ENCODE measurements at places on chromosomes 6 and 20. TPM values are rescaled to one million over a fixed set of nuclear protein-coding genes. Genes with fewer than 3 reads are reported as not detected.

GRCh38 chr6:104711371-104711770, 148.3 kb downstream of the HACE1 start:
- DNase-seq: peak; percentile 56

DNA sequence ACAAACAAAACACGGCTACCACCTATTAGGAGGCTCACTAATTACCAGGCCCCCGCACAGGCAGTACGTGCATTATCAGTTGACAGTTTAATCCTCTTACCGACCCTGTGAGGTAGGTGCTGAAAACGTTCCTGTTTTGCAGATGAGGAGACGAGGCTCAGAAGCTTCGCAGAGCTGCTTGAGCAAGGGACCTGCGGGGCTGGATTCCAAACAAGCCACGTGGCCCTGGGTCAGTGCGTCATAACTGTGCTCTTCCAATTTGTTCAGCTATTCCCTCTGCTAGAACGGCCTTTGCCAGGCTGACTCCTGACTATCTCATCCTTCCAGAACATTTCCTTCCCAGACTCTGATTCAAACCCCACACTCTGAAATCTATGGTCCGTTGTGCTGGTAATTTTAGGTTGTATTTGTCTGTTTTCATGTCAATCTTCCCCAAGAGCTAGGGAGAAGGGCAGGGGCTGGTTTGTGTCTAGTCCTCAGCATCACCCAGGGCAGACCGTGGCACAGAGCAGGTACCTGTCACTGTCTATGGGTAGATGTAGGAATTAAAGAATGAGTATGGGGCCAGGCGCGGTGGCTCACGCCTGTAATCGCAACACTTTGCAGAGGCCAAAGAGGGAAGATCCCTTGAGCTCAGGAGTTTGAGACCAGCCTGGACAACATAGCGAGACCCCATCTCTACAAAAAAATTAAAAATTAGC, 28.8 kb upstream of the TLDC2 start:
- DNase-seq: no peak

DNA sequence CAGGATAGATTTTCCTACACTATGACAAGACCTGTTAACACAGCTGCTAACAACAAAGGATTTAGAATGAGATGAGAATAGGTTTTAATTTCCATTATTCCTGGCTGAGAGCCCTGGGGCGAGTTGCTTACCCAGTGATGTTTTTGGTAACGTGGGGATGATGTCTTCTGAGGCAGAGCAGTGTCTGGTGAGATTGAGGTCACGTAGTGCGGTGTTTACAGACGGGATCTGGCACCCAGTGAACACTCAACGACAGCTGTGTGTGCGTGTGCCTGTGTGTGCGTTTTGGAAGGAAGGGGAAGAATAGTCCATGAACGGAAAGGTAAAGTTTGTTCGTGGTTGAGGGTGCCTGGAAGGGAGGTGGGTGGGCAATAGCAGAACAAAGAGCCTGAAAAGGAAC, 384.7 kb downstream of the C6orf118 start:
- DNase-seq: no peak

GRCh38 chr6:160462116-160462515, 113.9 kb downstream of the SLC22A3 start:
- DNase-seq: no peak

The TUBE1 gene
- total RNA-seq: 22.7 TPM

GRCh38 chr20:57811374-57812020, 101.7 kb upstream of the PMEPA1 start:
- no peak for DNase-seq

DNA sequence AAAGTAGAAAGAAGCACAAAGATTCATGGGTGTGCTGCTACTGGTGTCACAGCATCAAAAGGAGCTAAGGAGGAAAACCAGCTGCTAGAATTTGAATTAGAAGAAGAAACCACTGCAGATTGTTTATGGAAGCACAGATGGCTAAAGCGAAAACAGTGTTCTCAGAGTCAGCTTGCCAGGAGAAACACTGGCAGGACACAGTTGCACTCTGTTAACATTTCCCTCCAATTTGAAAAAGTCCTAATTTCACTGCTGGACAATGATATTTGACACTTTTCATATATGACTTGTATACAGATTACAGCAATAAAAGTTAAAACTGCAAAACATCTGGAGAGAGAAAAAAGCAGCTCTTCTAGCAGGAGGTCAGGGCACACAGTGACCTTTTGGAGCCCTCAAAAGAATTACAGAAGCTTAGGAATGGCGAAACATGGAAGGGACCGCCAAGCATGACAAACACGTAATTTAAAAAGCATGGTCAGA, 314.5 kb downstream of the COL12A1 start:
- DNase-seq: no peak

DNA sequence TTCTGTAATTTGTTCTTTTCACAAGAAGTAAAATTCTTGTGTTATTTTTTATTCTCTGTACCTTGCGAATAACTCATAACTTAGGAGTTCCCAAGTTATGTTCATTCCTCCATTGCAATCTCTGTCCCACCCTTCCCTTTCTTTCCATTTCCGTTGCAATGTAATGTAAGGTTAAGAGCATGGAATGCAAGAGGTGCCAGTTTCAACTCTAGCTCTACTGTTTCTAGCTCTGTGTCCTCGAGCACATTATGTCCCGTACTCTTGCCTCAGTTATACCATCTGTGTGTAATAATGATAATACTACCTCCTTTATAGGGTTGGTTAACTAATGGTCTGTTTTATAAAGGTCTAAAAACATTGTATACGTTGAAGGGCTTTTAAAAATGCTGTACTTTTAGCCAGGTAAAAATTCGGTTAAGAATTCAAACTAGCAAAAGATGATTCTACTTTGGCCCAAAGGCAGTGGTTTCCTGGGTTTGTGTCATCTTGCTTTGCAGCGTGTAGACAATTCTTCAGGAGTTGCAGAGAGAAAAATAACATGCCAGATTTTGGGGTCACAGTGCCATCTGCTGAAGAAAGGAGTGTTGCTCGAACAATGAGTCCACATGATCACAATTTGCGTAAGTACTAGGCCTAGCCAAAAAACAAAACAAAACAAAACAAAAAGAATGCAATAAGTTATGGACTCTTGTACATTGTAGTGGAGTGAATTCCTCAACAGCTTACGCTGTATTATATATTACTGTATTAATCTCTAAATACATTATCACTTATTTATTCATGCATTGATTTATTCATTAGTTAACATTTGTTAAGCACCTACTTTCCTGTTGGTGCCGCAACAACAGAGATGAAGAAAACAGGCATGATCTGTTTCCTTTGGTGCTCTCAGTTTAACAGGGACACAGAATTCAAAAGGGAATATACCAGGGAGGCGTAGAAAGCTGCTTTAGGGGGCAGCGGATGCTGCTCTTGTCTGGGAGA, 10.0 kb upstream of the PFDN4 start:
- peak; percentile 89 for DNase-seq

The HLA-DRB1 gene
- not detected for total RNA-seq

The BPIFB1 gene
- total RNA-seq: not detected

DNA sequence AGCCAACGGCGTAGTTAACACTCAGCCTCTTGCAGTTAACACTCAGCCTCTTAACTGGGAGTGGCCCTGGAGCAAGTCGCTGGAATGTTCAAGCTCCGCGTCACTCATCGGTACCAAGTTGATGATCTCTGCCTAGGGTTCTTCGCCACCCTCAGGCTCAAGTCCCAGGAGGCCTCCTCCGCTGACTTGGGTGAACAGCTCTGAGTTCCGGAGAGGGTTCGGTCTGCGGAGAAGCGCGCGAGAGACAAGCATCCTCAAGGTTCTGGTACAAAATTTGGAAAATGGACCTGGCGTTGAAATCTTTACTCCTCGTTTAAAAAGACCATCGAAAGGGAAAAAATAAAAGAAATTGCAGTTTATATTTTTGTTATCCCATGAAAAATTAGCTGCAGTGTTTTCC, 876 bp upstream of the DSP start:
- no peak for DNase-seq

The MLN gene
- total RNA-seq: not detected

- no peak for DNase-seq
Observed at GRCh38 chr6:6392214-6393068, 72.0 kb upstream of the F13A1 start.

GRCh38 chr6:84422380-84422968, 195.0 kb upstream of the CEP162 start:
- peak; percentile 40 for DNase-seq

- DNase-seq: no peak
Observed at GRCh38 chr6:11356404-11357155, 124.1 kb upstream of the NEDD9 start.

DNA sequence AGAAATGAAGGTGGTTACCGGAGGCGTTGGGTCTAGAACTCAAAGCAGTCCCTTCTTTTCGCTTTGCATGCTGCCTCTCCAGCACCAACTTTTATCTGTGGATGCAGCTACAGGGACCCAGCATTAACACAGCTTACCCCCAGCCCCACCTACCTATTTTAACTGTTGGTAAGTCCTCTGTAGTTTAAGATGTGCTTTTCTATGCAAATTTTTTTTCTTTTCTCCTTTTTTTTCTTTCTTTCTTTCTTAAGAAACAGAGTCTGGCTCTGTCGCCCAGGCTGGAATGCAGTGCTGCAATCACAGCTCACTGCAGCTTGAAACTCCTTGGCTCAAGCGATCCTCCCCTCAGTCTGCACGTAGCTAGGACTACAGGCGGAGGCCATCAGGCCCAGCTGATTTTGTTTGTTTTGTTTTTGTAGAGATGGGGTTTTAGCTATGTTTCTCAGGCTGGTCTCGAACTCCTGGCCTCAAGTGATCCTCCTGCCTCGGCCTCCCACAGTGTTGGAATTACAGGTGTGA, 6.5 kb upstream of the USP45 start:
- peak; percentile 22 for DNase-seq

The COL9A3 gene
- total RNA-seq: 0.17 TPM

The NT5E gene
- total RNA-seq: 171 TPM

The RAET1L gene
- not detected for total RNA-seq

The SCRT2 gene
- total RNA-seq: not detected

The SRMS gene
- not detected for total RNA-seq

DNA sequence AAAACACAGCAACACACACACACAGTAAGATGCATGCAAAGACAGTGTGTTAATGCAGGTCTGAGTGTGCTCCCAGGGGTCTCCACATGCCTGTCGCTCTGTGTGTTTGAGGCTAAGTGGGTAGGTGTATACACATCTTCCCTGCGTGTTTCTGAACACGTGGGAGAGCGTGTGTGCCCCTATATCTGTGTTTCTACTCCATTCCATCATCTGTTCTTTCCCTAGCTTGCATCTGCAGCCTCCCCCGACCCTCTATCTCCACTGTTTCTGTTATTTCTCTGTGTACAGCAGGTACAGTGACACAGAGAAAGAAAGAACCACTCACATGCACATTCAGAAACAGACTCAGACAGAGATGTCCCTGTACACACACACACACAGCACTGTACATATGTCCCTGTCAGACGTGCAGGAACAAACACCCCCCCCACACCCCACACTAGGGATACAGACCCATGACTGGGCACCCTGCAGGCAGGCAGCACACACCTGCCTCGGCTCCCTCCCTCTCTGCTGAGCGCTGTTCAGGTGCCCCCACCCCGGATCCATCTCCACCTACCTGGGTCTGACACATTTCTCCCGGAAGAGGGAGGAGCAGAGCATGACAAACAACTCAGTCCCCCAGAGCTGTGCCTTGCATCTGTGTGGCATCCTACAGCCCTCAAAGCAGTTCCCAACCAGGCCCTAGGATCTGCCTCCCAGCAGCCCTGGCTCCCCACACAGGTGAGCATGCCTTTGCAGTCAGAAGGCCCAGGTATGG, 27.6 kb downstream of the KCNK15 start:
- no peak for DNase-seq

- DNase-seq: peak; percentile 98
Observed at GRCh38 chr6:11414176-11414963, 123.2 kb upstream of the TMEM170B start.

The SIRPG gene
- total RNA-seq: not detected

DNA sequence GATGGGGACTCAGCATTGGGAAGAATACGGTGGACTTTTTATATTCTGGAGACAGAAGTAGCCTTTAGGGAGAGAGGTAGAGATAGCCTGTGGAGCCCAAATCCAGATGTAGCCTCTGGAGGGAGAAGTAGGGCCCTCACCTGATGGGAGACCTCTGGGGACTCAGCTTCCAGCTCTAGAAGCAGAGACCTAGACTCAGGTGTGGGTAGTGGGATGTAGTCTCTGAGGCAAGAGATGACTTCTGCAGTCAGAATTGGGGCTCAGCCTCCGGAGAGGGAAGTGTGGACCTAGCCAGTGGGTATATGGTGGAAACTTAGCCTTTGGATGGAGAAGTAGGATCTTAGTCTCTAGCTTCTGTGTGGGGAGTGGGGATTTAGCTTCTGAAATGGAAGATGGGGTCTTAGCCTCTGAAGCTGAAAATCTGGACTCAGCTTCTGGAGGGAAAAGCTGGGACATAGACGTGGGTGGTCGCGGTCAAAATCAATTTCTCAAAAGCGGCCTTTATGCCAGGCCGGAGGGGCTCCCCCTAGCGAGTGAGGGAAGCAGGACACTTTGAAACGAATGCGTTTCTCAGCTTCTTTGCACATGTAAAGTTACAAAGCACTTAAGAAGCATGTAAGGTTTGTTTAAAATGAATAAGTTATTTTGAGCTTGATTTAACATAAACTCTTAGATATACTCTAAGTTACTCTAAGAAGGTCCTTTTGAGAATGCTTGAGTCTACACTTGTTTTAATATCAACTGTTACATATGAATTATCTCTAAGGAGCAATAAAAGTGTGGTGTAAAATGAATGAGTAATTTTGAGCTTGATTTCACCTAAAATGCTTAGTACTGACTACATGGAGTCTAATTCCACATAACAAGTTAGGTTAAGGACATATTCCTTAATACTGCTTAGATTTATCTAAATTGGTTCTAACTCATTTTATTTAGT, 12.9 kb upstream of the ZNF343 start:
- DNase-seq: peak; percentile 22

The DACT2 gene
- not detected for total RNA-seq

DNA sequence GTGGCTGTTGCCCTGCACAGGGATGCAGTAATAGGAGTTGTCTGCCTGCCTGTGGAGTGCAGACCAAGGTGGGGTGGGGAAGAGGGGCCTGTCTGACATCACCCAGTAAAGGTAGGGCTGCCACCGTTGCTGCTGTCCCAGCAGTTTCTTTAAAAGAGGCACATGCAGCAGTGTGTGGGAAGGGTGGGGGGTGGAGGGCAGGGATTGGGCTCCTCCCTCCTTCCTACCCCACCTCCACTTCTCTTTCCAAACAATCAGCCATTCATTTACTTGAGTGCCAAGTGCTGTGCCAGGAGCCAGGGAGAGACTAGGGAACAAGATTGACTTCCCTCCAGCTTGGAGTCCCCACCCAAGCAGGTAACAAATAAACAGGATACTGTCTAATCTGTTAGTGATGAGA, 66.8 kb upstream of the MYL9 start:
- DNase-seq: peak; percentile 44

Data from M059J (cell line).